Memory B cell (primary cell): ENCODE measurements at places on chromosomes 13 and 19.

- DNase-seq = no peak
Measured at GRCh38 chr13:76696370-76696769, 189.8 kb downstream of the KCTD12 start.

- no peak for DNase-seq
Measured at GRCh38 chr13:50069261-50069660, 54.0 kb downstream of the KCNRG start.

GRCh38 chr13:31101472-31102170 lies 60.1 kb downstream of the HSPH1 start:
- no peak for DNase-seq

DNA sequence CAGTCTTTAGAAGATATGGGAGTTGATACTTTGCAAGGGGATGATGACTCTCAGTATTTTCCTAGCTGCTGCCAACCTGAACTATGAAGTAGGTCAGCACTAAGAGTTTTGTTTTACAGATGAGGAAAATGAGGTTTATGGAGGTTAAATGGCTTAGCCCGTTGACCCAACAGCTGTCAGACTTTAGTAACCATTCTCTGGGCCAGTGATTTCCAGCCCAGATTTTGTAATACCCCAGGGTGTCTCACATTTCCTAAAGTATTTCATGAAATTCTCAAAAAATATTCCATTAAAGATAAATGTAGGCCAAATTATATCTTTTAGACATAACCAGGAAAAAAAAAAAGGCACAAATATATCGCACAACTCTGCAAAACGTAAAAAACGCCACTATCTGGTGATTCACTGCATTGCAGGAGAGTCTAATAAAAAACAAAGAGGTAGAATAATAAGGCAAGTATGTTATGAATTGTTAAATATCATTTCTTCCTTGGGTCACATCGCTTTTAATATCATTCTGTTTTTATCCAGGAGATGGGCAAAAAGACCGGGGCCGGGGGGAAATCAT lies 112.5 kb downstream of the DACH1 start:
- DNase-seq = no peak

GRCh38 chr13:43579321-43579720 lies 207.5 kb downstream of the ENOX1 start:
- no peak for DNase-seq

DNA sequence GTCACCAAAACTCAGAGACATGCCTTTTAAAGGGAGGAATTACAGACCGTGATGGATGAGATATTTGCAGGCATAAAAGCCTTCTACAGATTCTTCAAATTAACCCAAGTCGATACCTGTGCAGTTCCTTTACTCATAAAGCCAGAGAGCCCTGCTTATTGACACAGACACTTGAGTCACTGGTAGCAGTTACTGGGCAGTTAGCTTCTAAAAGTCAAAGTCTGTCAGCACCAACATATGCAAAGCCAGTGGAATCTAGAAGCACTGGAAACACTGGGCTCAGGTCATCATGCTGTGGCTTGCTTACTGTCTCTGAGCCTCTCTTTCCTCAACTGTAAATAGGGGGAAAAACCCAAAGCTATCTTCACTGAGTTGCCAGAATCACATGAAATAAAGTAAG lies 25.7 kb upstream of the LRCH1 start:
- DNase-seq = no peak

GRCh38 chr13:94712812-94713560 lies 641 bp upstream of the SOX21 start:
- DNase-seq = no peak

- DNase-seq = no peak
Measured at GRCh38 chr13:61415058-61415721, 459 bp downstream of the PCDH20 start.

GRCh38 chr19:17835182-17836006 lies 12.4 kb downstream of the JAK3 start:
- no peak for DNase-seq

GRCh38 chr13:23505007-23505406 lies 65.2 kb upstream of the TNFRSF19 start:
- no peak for DNase-seq

DNA sequence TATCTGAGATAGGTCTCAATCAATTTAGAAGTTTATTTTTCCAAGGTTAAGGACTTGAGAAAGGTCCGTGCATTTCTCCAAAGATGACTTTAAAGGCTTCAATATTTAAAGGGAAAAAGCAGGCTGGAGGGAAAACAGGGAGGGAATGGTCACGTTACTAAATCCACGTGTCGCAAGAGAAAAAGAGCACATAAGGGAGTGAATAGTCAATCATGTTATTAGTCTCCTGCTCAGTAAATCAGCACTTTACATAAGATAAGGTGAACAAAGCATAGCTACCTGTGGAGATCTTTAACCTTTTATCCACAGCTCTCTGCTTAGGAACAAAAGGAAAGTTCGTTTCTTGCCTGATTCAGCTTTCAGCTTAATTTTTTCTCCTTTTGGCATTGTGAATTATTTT lies 31.3 kb upstream of the LSM14A start:
- no peak for DNase-seq

- DNase-seq = no peak
Measured at GRCh38 chr13:97139691-97140090, 82.4 kb upstream of the MBNL2 start.

DNA sequence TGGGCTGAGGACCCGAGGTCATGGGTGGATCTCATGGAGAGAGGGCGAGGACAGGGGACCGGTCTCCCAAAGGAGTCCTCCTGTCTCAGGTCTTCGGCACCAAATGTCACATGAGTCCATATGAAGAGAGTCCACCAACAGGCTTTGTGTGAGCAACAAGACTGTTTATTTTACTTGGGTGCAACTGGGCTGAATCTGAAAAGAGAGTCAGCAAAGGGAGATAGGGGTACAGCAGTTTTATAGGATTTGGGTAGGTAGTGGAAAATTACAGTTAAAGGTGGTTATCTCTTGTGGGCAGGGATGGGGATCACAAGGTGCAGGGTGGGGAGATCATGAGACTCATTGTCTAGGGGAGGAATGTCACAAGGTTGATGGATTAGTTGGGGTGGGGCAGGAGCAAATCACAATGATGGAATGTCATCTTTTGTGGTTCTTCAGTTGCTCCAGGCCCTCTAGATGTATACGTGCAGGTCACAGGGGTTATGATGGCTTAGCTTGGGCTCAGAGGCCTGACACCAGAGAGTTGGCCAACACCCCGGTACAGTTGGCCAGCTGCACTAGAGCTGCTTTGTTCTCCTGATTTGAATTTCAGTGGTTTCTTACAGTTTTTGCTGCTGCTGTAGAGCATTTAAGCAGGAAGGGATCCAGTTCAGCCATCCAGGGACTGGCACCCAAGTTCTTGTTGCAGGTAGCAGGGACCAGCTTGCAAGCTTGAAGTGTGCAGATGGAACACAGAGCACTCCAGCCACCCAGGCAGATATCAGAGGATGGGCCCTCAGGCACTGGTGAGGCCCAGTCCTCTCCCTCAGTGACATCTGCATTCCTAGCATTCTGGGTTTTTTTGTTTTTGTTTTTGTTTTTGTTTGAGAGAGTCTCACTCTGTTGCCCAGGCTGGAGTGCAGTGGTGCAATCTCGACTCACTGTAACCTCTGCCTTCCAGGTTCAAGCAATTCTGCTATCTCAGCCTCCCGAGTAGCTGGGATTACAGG lies 26.4 kb upstream of the IGFL1 start:
- no peak for DNase-seq
